ENCODE measurements at places on chromosomes 1 and 21. TPM values are rescaled to one million over a fixed set of nuclear protein-coding genes. Genes with fewer than 3 reads are reported as not detected.

DNA sequence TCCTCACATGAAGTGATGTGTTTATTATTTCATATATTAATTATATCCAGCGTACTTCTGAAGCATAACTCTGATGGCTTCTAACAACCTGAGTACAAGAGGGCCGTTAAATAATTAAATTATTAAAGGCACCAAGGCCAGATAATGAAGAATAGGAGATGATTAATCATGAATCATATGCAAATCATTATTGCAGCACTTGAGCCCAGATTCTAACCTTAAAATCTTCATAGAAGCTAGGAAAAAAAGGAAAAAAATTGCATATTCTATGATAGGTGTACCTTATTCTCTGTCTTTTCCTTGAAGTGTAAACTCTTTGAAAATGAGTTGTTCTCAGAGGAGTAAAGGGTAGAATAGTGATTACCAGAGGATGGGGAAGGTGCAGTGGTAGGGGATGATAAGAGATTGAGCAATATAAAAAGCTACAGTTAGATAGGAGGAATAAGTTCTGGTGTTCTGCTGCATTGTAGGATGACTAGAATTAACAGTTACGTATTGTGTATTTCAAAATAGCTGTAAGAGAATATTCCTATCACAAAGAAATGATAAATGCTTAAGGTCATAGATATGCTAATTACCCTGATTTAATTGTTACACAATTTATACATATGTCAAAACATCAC is 51.1 kb downstream of the SWT1 start:
- no peaks in the 10 kb centered on the region for H3K27me3 ChIP-seq
- no peak overlapping the region for H3K4me3 ChIP-seq
- H3K27ac ChIP-seq: no peak overlapping the region
- no peak for DNase-seq

MEX3A gene
- 1.6 TPM for total RNA-seq

SAMD11 gene
- 30.1 TPM for total RNA-seq

DSCAM gene
- not detected for total RNA-seq

DNA sequence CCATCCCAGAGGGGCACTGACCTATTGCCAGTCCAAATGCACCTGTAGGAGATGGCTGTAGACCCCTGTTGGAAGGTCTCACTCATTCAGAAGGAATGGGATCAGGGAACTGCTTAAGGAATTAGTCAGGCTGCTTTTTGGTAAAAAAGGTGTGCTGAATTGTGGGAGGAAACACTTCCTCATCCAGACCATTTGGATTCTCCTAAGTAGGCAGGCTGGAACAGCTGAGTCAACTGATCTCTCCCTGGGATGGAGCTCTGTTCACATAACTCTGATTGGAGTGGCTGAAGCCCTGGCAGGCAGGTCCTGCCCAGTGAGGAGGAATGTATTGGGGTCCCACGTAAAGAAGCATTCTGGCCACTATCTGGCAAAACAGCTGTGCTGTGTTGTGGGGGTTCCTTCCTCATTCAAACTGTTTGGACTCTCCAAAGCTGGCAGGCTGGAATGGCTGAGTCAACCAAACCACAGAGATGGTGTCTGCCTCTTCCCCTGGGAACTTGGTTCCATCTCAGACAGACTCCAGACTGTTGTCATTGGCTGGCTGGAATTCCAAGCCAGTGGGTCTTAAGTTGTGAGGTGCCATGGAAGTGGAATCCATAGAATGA is 70.7 kb upstream of the PDC start:
- no peaks in the 10 kb centered on the region for H3K36me3 ChIP-seq
- no peak for DNase-seq
- no peaks in the 10 kb centered on the region for H3K27me3 ChIP-seq
- H3K4me3 ChIP-seq: no peak overlapping the region
- no peak overlapping the region for H3K27ac ChIP-seq

All from aorta (tissue), 5 donors.